Airway epithelial cell (primary cell): ENCODE measurements at places on chromosomes 5 and 9. TPM values are rescaled to one million over a fixed set of nuclear protein-coding genes. Genes with fewer than 3 reads are reported as not detected.

COL15A1 gene
- total RNA-seq: 0.05 and 0.56 TPM in 2 replicates

NR2F1 gene
- total RNA-seq: 0.78 and 1.2 TPM in 2 replicates

TPM2 gene
- total RNA-seq: 256 and 320 TPM in 2 replicates

ACSL6 gene
- total RNA-seq: not detected in 2 replicates

IRX1 gene
- 27.7 and 31.4 TPM in 2 replicates for total RNA-seq

HNRNPK gene
- total RNA-seq: 498 and 524 TPM in 2 replicates
